ENCODE measurements at places on chromosomes 12 and 14.
A peak's percentile ranks its signal among the peaks of the same experiment; 100 is the strongest.

DNA sequence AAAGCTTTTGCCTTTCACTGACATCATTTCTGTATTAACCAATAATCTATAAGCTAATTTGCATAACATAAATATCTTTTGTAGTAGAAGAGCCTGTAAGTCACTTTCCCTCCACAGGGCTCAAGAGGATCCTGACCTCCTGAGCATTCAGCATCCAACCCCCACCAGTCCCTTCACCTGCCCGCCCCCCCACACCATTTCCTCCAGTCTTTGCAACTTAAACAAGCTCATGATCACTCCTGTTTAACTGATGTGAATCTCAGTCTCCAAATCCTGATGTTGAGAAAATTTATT, 12.0 kb upstream of the CRY1 start:
- no peak for DNase-seq

DNA sequence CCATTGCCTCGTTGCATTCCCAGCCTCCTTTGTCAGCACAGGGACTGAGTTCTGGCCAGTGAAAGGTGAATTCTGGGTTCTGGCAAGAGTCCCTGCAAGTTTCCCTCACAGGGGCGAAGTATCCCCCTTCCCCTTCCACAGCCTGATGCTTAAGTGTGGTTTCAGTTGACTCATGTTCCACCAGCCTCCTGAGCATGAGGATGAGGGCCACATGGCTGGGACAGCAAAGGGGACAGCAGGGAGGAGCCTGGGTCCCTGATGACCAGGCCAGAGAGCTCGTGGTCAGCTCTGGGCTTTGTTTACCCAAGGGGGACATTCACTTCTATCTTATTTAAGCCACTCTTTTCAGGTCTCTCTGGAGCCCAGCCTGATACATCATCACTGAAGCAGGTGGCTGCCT, 36.5 kb downstream of the CACNA2D4 start:
- no peak for DNase-seq

- no peak for DNase-seq
Measured at GRCh38 chr14:65156568-65157366, 54.5 kb upstream of the MAX start.

GRCh38 chr12:90679674-90680073, 275.3 kb downstream of the CCER1 start:
- DNase-seq, result no peak

DNA sequence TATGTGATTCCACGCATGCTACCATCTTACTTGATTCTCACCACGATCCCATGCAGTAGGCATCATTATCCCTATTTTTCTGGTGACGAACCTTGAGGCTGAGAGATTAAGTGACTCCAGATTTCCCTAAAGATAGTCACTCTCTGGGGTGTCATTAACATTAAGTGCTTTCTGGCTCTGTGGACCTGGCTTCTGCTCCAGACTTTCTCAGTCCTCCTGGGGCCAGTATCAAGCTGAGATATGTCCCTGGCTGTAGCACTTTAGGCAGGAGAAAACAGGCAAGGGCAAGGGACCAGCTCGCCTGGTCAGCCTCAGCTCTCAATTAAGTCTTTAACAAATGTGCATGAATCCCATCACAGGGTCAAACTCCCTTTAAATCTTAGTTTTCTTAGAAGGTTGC, 38.3 kb upstream of the PRB2 start:
- no peak for DNase-seq

GRCh38 chr14:58637040-58637390, 747 bp upstream of the DACT1 start:
- no peak for DNase-seq

DNA sequence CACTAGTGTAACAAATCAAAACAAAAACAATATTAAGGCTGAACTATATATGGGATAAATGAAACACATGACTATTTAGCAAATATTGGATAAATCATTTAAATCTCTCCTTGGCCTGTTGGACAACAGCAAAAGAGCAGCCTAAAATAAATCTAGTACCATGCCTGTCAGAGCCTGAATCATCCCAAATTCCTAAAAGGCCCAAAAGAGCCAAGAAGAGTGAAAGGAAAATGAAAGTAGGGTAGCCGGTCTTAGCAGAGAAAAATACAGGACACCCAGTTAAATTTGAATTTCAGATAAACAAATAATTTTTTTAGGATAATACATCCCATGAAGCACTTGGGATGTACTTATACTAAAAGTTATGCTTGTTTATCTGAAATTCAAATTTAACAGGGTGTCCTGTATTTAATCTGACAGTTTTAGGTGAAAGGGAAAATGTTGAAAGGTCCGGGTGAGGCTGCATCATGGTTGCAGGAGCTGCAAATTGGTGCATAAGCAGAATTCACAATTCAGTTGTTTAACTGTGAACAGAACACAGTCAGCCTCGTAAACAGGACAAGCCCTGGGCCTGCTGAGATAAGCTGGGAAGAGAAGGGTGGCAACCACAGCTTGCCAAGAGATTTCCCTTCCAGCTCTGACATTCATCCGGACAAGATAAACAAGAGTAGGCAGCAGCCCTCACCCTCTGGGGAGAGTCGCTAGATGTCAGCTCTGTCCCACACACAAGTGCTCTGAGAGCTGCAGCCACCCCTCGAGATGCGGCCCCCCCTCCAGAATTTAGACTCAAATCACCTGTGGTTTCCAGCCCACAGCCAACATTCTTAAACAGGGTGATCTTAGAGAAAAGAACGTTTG, 30.3 kb downstream of the DMAC2L start:
- peak; percentile 50 for DNase-seq

- peak; percentile 74 for DNase-seq
Measured at GRCh38 chr14:24436355-24437019, 6.1 kb downstream of the SDR39U1 start.

DNA sequence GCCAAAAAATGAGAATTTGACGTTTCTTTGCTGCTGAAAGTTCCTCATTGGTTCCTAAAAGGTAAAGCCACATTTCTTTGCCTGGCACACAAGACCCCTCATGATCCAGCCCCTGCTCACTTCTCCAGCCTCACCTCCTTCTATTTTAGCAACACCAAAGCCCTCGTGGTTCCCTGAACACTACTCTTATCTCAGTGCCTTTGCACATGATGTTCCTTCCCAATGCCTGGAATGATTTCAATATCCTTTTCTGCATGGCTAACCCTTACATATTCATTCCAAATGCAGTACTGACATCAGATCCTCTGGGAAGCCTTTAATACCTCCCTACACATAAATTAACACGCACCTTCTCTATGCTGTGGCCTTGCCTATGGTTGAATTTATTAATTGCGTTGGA, 39.9 kb downstream of the GLT8D2 start:
- DNase-seq, result no peak

DNA sequence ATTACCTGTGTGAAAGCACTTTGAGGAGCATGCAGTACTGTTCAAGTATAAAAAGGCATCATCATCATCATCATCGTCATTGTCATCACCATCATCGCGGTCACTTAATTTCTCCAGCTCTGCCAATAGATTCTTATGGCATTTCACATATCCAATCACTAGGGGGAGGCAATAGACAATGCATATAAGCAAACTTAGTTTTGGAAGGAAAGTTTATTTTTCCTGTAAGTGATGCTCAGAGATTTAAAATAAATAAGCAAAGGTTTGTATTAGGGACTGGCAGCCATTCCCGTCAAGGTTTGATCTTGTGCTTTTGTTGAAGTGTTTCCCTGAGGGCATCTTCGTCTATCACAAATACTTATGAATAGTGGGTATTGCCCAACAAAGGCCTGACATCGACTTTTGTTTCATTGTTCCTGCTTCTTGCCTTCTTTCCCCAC, 127.4 kb downstream of the KTN1 start:
- peak; percentile 18 for DNase-seq

DNA sequence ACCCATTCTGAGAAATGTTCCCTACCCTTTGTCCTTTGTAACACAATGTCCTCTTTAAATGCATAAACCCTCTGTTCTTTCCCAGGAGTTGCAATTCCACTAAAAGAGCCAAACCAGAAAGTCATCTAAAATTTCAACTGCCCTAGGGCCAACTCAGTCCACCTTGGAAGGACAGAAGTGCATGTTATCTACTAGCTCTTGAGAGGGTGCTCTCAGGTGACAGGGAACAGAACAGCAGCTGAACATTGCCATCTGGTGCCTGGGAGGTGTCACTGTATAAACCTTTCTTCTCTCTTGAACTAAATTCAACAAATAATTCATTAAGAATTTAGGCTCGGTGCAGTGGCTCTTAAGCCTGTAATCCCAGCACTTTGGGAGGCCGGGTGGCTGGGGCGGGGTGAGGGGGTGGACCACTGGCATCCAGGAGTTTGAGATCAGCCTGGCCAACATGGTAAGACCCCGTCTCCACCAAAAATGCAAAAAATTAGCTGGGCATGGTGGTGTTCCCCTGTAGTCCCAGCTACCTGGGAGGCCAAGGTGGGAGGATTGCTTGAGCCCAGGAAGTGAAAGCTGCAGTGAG, 10.3 kb upstream of the FERMT2 start:
- peak; percentile 70 for DNase-seq

- no peak for DNase-seq
Measured at GRCh38 chr12:101862245-101862644, 15.1 kb upstream of the DRAM1 start.

- no peak for DNase-seq
Measured at GRCh38 chr12:25828188-25828587, 130.3 kb upstream of the RASSF8 start.

DNA sequence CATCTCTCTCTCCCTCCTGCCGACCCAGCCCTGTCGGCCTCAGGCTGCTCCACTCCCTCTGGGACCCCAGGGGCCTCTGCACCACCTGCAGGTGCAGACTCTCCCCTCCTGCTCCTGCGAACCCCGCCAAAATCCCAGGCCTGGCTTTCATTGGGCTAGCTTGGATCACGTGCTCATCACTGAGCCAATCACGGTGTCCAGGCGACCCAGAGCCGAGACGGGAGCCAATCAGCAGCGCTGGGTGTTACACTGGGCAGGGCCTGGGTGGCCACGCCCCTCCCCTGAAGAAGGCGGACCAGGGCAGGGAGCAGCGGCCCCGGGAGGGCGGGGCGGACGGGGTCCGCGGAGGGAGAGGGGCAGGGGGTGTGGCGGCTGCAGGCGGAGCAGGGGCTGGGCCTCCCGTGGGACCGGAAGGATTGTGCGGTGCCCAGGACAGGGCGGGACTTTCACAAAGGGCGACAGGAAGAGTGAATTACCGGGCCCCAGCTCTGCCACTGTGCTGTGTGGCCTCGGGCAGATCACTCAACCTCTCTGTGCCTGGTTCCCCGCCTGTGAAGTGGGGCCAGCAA, 66.6 kb upstream of the FBRSL1 start:
- DNase-seq, result peak; percentile 54

DNA sequence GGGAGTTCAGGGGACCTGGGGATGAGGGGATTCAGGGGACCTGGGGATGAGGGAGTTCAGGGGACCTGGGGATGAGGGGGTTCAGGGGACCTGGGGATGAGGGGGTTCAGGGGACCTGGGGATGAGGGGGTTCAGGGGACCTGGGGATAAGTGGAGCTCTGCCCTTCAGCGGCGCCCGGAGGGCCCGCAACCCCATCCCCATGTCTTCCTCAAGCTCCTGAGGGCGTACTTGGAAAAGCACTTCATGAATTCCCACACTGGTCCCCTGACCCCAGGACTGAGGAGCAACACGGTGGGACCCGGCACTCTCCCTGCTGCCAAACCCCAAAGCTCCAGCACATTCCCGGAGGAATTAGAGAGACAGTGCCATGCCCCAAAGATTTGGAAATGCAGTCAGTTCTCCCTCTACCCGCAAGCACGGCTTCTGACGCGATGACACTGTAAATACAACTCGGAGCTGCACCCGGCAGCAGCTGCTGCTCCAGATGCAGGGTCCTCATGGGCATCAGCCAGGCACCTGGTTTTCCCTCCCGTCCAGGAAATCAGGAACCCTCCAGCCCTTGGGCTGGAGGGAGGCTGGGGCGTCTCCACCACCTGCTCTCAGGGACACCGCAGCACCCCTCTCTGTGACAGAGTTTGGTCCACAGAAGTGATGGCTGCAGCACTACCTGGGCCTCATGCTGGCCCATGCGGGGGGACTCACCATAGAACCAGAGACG, 32.8 kb upstream of the C14orf180 start:
- DNase-seq, result no peak

GRCh38 chr12:130526813-130527212, 189.1 kb downstream of the PIWIL1 start:
- no peak for DNase-seq

GRCh38 chr14:63992858-63993257, 140.1 kb downstream of the SYNE2 start:
- no peak for DNase-seq

- peak; percentile 64 for DNase-seq
Measured at GRCh38 chr12:94941440-94941862, 62.0 kb downstream of the NDUFA12 start.

GRCh38 chr12:91091916-91092715, 19.2 kb downstream of the LUM start:
- DNase-seq, result no peak

DNA sequence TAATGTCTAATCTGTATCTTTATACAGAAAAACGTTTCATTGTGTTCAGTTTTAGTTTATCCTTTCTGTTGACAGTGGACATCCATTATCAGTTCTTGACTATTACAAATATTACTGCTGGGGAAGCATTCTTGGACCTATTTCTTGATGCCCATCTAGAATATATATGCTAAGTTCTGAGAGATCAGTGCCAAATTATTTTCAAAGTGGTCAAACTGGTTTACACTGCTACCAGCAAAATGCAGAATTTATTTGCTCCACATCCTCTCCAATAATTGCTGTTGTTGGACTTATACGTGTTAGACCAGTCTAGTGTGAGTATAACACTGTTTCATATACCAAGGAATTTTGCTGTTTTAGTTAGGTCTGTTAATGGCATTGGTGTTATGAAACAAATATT, 85.5 kb upstream of the TRAF3 start:
- DNase-seq, result no peak

- DNase-seq, result no peak
Measured at GRCh38 chr12:111705672-111706071, 19.8 kb downstream of the ACAD10 start.

DNA sequence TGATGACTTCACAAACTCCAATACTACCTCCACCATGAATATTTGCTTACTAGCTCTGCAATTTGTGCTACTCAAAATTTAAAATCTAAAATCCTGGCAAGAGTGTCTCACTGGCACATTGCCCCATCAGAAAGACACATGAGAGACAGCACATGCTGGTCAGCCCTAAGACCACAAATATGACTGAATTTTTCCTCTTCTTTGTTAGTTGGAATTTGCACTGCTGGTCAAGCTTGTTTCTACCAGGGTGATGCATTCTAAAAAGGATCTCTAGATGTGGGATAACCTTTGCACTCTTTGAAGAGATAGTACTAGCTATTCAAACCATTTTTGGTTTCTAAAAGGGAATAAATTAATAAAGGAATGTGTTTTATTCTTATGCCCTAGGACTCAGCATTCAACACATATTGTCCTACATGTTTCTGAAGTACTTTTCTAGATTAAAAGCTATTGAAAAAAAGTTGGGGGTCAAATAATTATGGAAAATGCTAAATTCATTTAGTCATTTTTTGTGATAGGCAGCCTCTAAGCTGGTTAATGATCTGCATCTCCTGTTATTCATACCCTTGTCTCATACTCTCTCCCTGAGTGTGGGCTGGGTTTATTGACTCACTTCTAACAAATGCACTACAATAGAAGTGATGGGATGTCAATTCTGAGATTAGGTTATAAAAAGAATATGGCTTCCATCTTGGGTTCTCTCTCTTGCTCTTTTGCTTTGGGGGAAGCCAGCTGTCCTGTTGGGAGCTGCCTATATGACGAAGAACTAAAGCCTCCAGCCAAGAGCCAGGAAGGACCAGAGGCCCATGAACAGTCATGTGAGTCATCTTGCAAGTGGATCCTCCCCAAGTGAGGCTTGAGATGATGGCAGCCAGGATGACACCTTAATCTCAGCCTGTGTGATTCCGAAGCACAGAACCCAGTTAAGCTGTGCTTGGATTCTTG, 211.5 kb upstream of the CRY1 start:
- DNase-seq, result no peak

GRCh38 chr14:36271939-36272907, 48.2 kb downstream of the MBIP start:
- DNase-seq, result no peak
